ENCODE measurements at places on chromosomes 5 and 9. TPM values are rescaled to one million over a fixed set of nuclear protein-coding genes. Genes with fewer than 3 reads are reported as not detected.

VAV2 gene
- 13.3 TPM for total RNA-seq

DNA sequence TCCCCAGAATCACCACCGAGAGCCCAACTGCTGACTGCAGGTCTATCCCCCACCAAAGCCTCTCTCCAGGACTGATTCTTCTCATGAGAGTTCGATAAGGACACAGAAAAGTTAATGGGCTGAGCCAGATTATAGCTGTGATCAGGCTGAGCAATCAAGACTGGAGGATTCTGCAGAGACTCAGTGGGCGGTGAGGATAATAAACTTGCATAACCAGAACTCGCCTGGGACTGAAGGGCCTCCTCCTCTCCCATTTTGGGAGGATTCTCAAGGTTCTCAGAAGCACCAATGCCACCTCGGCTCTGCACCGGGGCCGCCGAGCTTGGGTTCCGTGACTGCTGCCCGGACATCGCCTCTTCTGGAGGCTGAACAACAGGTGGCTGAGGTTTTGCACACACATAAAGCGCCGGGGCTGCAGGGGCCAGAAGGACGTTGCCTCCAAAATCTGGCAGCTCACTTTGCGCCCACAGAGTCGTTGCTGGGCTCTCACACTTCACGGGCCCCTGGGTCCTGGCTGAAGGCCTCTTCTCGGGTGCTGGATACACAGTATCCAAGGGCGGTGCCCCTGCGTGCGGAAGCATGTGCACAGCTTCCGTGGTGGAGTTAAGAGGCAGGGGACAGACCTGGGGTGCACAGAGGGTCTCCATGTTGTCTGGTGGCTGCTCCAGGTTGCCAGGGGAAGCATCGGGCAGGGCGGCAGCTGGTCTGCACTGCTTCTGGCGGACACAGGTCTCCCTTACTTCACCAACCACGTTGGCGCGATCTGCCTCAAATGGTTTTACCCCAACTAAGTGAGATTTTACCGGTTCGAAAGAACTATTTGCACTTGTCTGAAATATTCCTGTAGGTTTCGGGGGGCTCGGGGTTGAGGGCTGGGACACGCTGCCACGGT is 7.6 kb downstream of the SEC16A start:
- no peak for DNase-seq

DNA sequence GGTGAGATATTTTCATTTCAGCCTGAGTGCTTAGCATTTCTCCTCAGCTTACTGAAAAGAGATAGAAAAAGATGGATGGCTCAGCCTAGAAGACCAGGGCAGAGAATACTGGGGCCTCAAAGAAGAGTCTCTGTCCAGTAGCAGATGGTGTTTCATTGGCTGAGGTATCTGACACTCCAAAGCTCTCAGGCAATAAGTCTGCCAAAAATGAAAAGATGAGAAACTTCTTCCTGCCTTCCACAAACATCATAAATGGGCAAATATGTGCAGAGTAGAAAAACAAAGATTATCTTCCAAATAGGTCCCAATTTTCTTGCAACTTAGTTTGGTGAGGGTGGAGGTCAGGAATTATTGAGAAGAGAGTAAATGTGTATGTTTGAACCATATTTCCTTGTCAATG is 87.4 kb upstream of the ICE1 start:
- no peak for DNase-seq

DNA sequence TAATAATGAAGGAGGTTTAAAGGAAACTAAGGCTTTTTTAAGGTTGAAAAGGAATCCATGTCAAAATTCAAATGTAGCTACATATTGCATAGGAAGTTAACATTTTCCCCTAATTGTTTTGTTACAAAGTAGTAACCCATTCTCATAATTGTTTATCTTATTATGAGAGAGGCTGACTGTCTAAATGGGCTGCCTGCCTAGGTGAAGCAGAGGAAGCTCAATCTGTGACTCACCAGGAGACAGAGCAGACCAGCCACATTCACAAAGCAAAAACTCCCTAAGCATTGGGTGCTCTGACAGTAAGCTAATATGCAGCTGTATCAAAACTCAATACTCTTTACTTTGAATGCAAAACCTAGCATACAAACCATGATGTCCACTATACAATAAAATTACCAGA is 208.5 kb downstream of the ROR2 start:
- no peak for DNase-seq
